ENCODE measurements at places on chromosomes 4 and X. TPM values are rescaled to one million over a fixed set of nuclear protein-coding genes. Genes with fewer than 3 reads are reported as not detected.

Gene LEF1
- 2.8 TPM for total RNA-seq

Gene GAGE12H
- total RNA-seq, result not detected

Gene GAB3
- total RNA-seq, result 0.17 TPM

Gene ODAPH
- not detected for total RNA-seq

DNA sequence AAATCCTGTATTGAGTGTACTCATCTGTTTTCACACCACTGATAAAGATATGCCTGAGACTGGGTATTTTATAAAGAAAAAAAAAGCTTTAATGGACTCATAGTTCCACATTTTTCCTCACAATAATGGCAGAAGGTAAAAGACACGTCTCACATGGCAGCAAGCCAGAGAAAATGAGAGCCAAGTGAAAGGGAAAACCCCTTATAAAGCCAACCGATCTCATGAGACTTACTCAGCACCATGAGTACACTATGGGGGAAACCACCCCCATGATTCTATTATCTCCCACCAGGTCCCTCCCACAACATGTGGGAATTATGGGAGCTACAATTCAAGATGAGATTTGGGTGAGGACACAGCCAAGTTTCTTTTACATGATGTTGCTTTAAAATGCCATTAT lies 171.9 kb downstream of the GALNTL6 start:
- no peaks in the 10 kb centered on the region for H3K4me1 ChIP-seq
- no peak for DNase-seq
- no peak overlapping the region for H3K27ac ChIP-seq
- H3K36me3 ChIP-seq, result no peaks in the 10 kb centered on the region
- no peak overlapping the region for H3K4me3 ChIP-seq

- H3K4me3 ChIP-seq, result no peak overlapping the region
- no peaks in the 10 kb centered on the region for H3K36me3 ChIP-seq
- H3K27ac ChIP-seq, result no peak overlapping the region
- no peaks in the 10 kb centered on the region for H3K27me3 ChIP-seq
- no peak for DNase-seq
Measured at GRCh38 chr4:27022963-27023362, 162.3 kb downstream of the STIM2 start.

- DNase-seq, result peak; percentile 0
- H3K36me3 ChIP-seq, result no peaks in the 10 kb centered on the region
- H3K27me3 ChIP-seq, result 0 out of 2 replicates have a peak, but pooled peaks cover 3% of the 10 kb centered on the region
- no peak overlapping the region for H3K4me3 ChIP-seq
- no peak overlapping the region for H3K27ac ChIP-seq
Measured at GRCh38 chrX:3094261-3094660, 53.0 kb downstream of the ARSF start.

GRCh38 chrX:101385026-101385684 lies 836 bp downstream of the BTK start:
- DNase-seq, result no peak
- H3K4me1 ChIP-seq, result peaks cover under 1% of the 10 kb centered on the region
- no peaks in the 10 kb centered on the region for H3K36me3 ChIP-seq
- H3K4me3 ChIP-seq, result no peak overlapping the region

GRCh38 chr4:86032476-86033022 lies 327.3 kb downstream of the MAPK10 start:
- no peak overlapping the region for H3K4me3 ChIP-seq
- H3K27me3 ChIP-seq, result no peaks in the 10 kb centered on the region
- H3K27ac ChIP-seq, result no peak overlapping the region

GRCh38 chrX:153800746-153801145 lies 6.3 kb downstream of the SSR4 start:
- H3K4me1 ChIP-seq, result peaks cover 7% of the 10 kb centered on the region
- no peaks in the 10 kb centered on the region for H3K36me3 ChIP-seq
- no peaks in the 10 kb centered on the region for H3K27me3 ChIP-seq

DNA sequence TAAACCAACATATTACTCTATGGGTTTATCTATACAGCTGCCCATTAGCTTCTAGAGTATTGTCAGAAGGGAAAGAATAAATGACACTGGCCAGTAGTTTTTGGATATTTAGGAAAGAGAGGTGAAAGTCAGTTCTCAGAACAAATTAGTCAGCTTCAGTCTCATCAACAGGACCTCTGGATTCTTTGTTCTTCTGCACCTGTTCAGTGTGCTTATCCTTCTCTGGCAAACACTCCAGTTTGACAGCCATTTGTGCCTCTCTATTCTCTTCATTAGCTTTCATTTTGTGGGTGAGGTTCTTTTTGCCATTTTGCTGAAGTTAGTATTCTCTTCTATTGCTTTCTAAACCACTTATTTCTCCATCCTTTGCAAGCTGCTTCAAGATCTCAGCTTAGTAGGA lies 107.0 kb downstream of the PCDH18 start:
- no peaks in the 10 kb centered on the region for H3K27me3 ChIP-seq
- H3K4me1 ChIP-seq, result no peaks in the 10 kb centered on the region
- no peak overlapping the region for H3K27ac ChIP-seq
- no peaks in the 10 kb centered on the region for H3K36me3 ChIP-seq
- no peak for DNase-seq

GRCh38 chr4:176333076-176333475 lies 13.3 kb downstream of the SPCS3 start:
- DNase-seq, result no peak
- no peak overlapping the region for H3K27ac ChIP-seq
- no peak overlapping the region for H3K4me3 ChIP-seq

Data from PC-9 (cell line).